Tracheal epithelial cell (primary cell): ENCODE measurements at places on chromosomes 11 and 22. TPM values are rescaled to one million over a fixed set of nuclear protein-coding genes. Genes with fewer than 3 reads are reported as not detected.

The PTPN5 gene
- not detected in 2 replicates for total RNA-seq

The BBOX1 gene
- 0.64 and 2.7 TPM in 2 replicates for total RNA-seq

The SLC22A6 gene
- not detected in 2 replicates for total RNA-seq

The BATF2 gene
- total RNA-seq, result 0.21 and 0.96 TPM in 2 replicates

The THRSP gene
- total RNA-seq, result not detected in 2 replicates

The TNNT3 gene
- 0.96 TPM in 1 of 2 replicates, not detected in the other for total RNA-seq

The CHST1 gene
- total RNA-seq, result under 0.01 TPM in 1 of 2 replicates, not detected in the other

The PRODH gene
- total RNA-seq, result 11.6 and 14.7 TPM in 2 replicates

The PTDSS2 gene
- 35.7 and 42.2 TPM in 2 replicates for total RNA-seq

The OVCH2 gene
- total RNA-seq, result 0.48 TPM in 1 of 2 replicates, not detected in the other

The COA4 gene
- 103 and 107 TPM in 2 replicates for total RNA-seq

The HTR3A gene
- total RNA-seq, result 0.21 TPM in 1 of 2 replicates, not detected in the other

The ENTHD1 gene
- not detected in 2 replicates for total RNA-seq

The OR2AG2 gene
- under 0.01 TPM in 2 replicates for total RNA-seq

The DUSP8 gene
- 0.21 and 0.96 TPM in 2 replicates for total RNA-seq

The PKP3 gene
- total RNA-seq, result 290 and 382 TPM in 2 replicates

The PCSK7 gene
- total RNA-seq, result 10.9 and 33.3 TPM in 2 replicates

The C11orf86 gene
- not detected in 2 replicates for total RNA-seq

The IL18 gene
- total RNA-seq, result 30.8 and 91.9 TPM in 2 replicates

The GAL3ST1 gene
- 0.48 TPM in 1 of 2 replicates, not detected in the other for total RNA-seq

The TRPC6 gene
- total RNA-seq, result 3.0 TPM in 1 of 2 replicates, not detected in the other
